ENCODE measurements at places on chromosomes 11 and 22.

- DNase-seq: no peak
Measured at GRCh38 chr11:128894685-128895084, 3.5 kb downstream of the KCNJ5 start.

DNA sequence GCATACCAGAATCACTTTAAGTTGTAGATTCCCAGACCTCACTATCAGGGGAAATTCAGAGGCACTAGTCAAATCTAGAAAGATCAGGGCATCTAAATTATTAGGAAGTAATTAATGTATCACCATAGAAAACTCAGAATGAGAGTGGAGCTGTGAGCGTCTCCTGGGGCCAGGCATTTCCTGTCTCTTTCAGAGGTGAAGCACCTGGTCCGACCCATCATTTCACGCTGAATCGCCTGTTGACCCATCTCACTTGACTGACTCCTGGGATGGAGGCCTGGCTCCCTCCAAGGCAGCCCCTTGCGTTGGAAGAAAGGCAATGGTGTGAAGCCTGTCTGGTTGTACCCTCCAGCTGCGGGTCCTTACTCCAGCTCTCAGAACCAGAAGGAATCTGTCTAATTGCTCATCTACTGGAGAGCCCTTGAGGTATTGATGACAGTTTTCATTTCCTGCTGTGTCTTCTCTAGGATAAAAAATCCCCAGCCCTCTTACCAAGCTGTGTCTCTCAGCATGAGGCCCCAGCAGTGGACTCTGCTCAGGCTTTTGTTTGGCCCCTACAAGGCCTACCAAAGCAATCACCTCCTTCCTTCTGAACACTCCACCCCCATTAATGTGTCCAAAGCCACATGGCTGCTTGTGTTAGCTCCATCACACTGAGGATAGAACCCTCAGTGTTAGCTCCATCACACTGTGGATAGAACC is 93.2 kb upstream of the SYT13 start:
- DNase-seq: no peak

GRCh38 chr11:2328021-2328420 is 26.2 kb downstream of the TSPAN32 start:
- no peak for DNase-seq

DNA sequence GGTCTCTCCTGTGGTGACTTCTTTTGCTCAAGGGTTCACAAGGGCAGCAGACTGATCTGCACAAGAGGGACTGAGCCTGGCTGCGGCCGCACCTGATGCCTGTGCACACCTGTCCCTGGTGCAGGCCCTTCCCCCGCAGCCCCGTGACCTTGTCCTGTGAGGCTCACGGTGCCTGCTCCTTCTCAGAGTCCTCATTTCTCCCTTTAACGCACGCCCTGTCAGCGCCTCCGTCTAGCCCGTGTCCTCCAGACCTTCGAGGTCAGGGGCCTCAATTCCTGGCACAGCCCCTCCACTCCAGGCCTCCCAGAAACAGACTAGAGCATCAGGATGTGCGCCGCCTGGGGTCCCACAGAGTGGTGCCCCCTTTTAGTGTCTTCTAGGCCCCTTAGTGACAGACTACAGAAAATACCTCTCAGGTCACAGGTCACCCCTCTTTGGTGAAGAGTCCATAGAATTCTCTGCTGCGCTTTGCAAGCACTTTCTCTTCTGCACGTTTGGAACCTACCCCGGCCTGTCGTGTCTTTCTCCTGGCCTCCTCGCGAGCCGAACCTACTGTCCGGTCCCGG is 1.0 kb upstream of the DRD4 start:
- no peak for DNase-seq

GRCh38 chr11:2248762-2249161 is 21.6 kb downstream of the ASCL2 start:
- DNase-seq: no peak

- no peak for DNase-seq
Measured at GRCh38 chr11:112388496-112388895, 127.8 kb upstream of the PLET1 start.

DNA sequence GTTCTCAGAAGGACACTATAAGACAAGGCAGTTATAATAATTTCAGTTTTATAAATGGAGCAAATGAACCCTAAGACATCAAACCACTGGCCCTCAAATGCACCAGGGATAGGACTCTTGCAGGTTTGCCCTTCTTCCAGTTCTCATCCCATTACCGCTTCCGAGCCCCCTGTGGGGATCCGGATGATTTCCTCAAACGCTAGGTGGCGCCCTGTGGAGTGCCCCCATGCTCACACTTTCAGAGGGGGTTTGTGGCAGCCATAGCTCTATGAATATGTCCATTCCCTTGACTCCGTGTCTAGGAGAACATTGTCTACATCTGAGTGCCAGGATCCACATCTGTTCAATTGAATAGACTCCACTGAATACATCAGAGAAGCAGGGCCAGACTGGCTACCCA is 816.3 kb downstream of the NTM start:
- DNase-seq: no peak

- no peak for DNase-seq
Measured at GRCh38 chr22:45472426-45472825, 30.3 kb upstream of the FBLN1 start.

- no peak for DNase-seq
Measured at GRCh38 chr22:21100149-21101032, 54.6 kb downstream of the LRRC74B start.

DNA sequence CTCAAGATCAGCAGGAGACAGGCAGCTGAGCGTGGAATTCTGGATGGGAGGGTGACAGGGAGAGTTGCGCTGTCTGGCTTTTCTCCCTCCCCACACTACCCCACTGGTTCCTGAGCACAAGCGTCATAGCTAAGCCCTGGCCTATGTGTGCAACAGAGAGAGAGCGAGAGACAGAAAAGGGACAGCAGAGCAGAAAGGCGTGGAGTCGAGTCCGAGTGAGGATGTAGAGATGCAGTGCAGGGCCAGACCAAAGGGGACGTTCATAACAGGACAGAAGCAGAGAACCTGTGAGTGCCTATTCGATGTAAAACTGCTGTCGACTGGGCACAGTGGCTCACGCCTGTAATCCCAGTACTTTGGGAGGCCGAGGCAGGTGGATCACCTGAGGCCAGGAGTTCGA is 94.0 kb upstream of the TMEM45B start:
- no peak for DNase-seq

- DNase-seq: no peak
Measured at GRCh38 chr11:83510530-83511460, 224.6 kb upstream of the CCDC90B start.

Data from NCI-H2081 treated with DMSO at 0.1 percent for 48 hours (cell line).